M059J (cell line): ENCODE measurements at places on chromosomes 3 and 15.
A peak's percentile ranks its signal among the peaks of the same experiment; 100 is the strongest.

GRCh38 chr3:36677331-36678007, 86.9 kb downstream of the DCLK3 start:
- DNase-seq: peak; percentile 95

- no peak for DNase-seq
These were observed 15.4 kb upstream of the CMC1 start for GRCh38 chr3:28226020-28226419.

DNA sequence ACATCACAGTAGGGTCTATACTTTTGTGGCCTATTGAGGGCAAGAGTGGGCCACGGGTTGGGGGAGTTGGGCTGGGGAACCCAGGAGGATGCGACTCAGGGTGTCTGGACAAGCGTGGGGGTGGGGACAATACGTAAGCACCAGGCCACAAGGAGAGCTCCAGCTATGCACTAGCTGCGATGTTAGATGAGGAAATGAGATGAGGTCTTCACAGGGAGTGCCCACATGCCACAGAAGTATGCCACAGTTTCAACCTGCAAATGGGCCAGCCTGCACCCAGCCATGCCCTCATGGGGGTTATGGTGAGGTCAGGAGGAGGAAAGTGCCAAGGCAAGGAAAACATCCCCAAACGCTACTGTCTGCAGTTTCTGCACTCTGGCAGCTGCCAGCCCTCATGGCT, 30.5 kb downstream of the CACNA2D2 start:
- no peak for DNase-seq

DNA sequence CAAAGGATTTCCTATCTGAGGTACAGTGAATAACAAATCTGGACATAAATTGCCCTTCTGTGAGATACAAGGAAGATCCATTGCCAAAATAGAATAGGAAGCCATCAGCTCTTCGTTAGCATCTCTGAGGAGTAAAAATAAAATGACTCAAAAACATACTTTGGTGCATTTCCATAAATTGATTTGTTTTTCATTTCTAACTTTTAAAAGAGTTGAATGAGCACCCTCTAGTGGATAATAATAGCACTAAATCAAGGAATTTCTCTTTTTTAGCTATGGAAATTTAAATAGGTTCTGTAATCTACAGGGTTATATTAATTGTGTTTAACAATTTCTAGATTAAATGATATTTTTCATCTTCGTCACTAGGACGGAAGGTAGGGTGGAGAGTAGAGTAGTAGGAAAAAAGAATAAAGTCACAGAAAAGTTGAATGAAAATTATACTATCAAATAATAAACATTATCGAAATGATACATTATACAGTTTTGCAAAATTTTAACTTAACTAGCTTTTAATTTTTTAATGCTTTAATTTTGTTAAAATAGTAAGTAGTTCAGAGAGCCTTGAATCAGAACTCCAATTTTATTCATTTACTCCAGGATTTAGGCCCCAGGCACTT, 6.4 kb downstream of the NSUN3 start:
- peak; percentile 29 for DNase-seq

GRCh38 chr15:88646951-88647350, 8.1 kb downstream of the ISG20 start:
- DNase-seq: no peak

DNA sequence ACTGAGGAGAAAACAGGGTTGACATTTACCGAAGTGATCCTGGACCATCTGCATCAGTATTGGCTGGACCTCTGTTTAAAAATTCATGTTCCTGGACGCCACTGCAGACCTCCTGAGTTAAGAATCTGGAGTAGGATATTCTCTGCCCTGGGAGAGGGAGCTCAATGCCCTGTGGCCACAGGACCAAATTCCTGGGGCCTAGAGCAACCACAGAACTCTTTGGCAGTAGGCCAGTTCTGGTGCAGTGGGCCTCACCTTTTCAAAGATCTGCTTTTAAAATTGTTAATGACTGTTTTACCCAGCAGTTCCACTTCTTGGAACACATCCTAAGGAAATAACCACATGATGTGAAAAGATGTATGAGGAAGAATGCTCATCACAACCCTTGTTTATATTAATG, 133.3 kb upstream of the ADPGK start:
- DNase-seq: peak; percentile 38

- DNase-seq: peak; percentile 55
These were observed 28.5 kb downstream of the SHC4 start for GRCh38 chr15:48935236-48935635.

GRCh38 chr3:140753865-140754754, 76.2 kb downstream of the TRIM42 start:
- peak; percentile 48 for DNase-seq

DNA sequence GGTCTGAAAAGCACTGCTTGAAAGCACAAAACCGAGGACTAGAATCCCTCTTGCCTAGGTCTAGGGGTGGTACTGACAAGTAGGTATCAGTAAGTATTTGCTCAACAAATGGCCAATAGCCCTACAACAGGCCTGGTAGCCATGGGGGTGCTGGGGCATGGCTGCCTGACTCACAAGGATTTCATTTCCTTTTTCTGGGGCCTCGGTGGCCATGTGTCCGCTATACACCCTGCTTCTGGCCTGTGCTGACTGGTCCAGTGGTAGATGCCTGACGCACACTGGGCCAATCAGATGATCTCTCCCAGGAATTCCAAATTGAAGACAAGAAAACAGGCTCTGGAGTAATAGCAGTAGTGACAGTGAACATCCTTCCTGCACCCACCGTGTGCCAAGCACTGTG, 29.4 kb downstream of the MELTF start:
- peak; percentile 20 for DNase-seq

- DNase-seq: no peak
These were observed 3.2 kb downstream of the KBTBD8 start for GRCh38 chr3:67001086-67001861.

DNA sequence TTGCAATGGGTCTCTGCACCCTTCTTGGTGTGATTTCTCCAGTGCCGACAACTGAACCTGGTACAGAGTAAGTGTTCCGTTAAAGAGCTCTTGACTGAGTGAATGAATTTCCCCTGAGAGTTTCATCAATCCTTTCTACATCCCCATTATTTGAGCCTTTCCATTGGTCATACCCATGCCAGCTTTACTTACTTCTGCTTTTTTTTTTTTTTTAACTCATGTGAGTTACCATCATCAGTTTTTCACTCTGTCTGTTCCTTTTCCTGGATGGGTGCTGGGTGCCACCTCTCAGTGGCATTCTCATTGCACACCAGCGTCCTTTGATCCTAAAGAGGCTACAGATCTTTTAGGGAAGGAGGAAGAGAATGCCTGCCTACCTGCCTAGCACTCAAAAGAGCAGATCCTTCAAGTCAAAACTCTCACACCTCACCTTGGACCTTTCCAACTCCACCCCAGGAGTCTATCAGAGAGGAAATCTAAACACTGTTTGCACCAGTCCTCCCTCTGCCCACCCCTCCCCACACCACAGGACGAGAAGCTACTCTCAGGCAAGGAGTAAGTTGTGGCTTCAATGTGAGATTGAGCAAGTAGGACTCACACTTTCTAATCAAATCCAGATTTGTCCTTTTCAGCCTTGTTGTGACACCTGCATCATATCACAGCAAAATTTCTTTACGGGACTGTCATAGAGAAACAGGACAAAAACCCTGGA, 13.1 kb upstream of the USP3 start:
- no peak for DNase-seq

- peak; percentile 8 for DNase-seq
These were observed 132.5 kb downstream of the ARNT2 start for GRCh38 chr15:80536716-80537115.

DNA sequence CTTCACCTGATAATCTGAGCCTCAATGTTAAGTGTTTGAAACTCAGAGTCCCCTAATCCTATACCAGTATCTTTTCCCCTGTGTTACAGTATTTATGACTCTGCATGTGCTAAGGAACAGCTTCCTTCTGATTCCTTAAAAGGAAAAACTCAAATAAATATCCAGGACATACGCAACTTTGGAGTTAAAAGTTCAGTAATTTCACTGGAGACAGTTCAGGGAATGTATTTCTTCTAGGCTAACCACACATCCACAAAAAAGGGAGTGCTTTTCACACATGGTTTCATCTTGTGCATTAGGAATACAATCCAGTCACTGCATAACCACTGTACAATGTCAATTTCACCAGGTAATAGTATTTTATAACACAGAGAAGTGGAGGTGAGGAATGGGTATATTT, 31.0 kb downstream of the PGBD4 start:
- DNase-seq: no peak

GRCh38 chr3:59695860-59696259, 646.0 kb upstream of the CFAP20DC start:
- no peak for DNase-seq

DNA sequence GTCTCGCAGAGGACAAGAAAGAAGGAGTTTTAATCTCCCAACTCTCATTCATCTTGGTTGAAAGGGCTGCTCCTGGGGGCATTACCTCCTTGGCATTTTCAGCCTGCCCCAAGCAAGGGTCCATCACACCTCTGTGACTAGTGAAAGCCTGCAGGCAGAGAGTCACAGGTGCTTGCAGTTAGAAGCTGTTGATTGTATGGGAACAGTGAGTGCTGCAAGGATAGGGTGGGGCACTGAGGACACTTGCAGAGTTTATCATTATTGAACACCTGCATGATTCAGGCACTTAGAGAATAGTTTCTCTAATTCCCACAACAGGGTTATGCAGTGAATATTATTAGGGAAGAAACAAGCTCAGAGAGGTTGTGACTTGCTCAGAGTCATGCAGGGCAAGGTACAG, 41.7 kb upstream of the IGF2BP2 start:
- no peak for DNase-seq

DNA sequence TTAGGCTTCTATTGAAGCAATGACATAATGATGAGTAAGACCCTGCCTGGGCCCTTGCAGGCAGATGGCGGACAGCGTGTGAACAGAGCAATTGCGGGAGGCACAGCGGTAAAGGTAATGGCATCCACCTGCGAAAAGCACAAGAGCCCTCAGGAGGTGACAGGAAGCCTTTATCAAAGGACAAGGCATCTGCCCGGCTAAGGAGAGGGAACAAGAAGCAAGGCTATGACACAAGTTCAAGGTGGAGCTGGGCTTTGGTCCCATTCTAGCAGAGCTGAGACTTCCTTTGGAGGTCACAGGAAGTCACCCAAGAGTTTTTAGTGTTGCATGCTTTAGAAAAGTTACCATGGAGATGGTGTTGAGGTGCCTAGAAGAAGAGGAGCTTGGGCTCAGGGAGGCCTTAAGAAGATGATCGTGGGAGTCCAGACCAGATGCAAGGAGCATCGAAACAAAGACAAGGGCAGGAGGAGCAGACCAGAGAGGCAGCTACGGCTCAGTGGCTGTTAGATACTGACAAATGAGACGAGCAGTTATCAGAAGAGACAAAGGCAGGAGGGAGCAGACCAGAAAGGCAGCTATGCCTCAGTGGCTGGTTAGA, 34.5 kb downstream of the OSBPL10 start:
- DNase-seq: no peak

GRCh38 chr3:46187341-46187700, 20.8 kb downstream of the CCR1 start:
- no peak for DNase-seq

GRCh38 chr15:81097116-81097889, 36.8 kb upstream of the CFAP161 start:
- no peak for DNase-seq

DNA sequence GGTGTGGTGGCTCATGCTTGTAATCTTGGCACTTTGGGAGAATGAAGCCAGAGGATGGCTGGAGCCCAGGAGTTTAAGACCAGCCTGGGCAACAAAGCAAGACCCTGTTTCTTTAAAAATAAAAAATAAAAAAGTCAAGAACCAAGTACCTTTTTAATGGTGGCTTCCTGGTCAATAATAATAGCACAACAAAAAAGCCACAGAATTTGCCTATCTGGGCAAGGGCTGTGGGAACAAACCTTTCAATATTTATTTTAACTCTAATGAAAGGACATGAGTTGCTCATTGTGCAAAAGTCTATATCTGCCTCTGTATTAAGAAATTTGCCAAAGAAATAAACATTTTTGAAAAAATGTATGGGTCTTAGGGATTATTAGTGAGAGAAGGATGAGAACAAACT, 2.1 kb downstream of the ZNF609 start:
- DNase-seq: no peak

DNA sequence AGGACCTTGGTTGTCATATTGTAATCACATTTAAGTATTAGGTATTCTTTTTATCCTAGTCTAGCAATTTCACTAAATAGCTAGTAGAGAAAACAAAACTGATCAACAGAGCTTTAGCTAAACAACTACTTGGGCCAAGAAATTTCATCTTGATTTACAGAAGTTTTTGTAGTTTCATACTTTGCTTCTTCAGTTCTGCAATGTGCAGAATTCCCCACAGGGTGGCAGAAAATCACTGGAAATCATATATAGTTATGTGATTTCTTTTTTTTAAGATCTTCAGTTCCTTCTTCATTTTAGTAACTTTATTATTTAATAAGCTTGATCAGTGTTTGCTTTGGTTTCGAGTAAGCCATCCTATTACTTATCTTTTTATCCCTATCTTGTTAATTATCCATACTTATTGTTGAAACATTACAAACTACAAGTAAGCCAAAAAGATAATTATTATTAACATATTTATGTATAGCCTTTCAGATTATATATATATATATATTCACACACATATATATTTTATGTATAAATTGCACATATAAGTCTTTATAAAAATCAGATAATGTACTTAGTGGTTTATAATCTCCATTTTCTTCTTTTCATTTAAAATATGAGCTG, 2.2 kb upstream of the BNIP2 start:
- DNase-seq: peak; percentile 59

GRCh38 chr3:44105571-44105970, 136.1 kb upstream of the TOPAZ1 start:
- DNase-seq: no peak

DNA sequence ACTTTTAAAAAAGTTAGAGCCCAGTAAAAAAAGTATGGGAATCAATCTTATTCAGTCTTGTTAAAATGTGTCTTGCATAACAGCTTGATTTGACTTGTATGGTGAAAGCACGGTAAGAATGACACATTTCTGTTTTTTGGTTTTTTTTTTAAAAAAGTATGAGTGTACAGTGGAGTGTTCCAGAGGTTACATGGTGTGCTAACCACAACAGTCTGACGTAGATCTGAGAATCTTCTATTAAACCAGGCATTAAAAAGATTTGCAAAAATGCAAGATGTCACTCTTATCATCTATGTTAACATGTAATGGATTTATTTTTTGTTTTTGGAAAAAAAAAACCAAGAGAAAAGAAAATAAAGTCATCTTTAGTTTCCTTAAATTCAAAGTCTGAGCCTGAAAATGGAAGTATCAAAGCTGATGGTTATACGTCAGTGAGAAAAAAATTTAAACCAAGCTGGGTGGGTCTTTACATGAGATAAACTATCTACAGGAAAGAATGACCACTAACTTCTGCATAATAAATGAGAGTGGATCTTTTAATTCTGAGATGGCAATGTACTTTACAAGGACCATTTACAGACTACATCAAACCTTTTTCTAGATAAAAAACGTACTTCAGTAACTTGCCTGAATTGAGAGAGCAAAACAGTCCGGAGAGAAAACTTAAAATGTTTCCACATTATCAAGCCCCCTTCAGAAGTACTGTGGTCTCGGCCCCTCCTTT, 1.6 kb downstream of the GABPB1 start:
- peak; percentile 84 for DNase-seq

- no peak for DNase-seq
These were observed 53.4 kb downstream of the LDHAL6B start for GRCh38 chr15:59260090-59260489.

GRCh38 chr3:178359728-178360127, 176.5 kb upstream of the KCNMB2 start:
- DNase-seq: no peak

- DNase-seq: no peak
These were observed 410.2 kb downstream of the GAP43 start for GRCh38 chr3:116033516-116033915.
